ENCODE measurements at places on chromosomes 5 and 9. TPM values are rescaled to one million over a fixed set of nuclear protein-coding genes. Genes with fewer than 3 reads are reported as not detected.
A peak's percentile ranks its signal among the peaks of the same experiment; 100 is the strongest.

The ADAMTS16 gene
- not detected for total RNA-seq

The ROR2 gene
- total RNA-seq, result 6.8 TPM

GRCh38 chr5:165139262-165139661 lies 1633.8 kb downstream of the MAT2B start:
- no peaks in the 10 kb centered on the region for H3K4me1 ChIP-seq
- no peak for DNase-seq
- H3K36me3 ChIP-seq, result no peaks in the 10 kb centered on the region
- H3K27me3 ChIP-seq, result no peaks in the 10 kb centered on the region

- H3K27ac ChIP-seq, result no peak overlapping the region
- H3K27me3 ChIP-seq, result no peaks in the 10 kb centered on the region
- no peak for DNase-seq
- H3K36me3 ChIP-seq, result peaks cover 6% of the 10 kb centered on the region
- no peak overlapping the region for H3K4me3 ChIP-seq
Observed at GRCh38 chr5:72268753-72269410, 51.2 kb downstream of the MRPS27 start.

The PCDHA7 gene
- not detected for total RNA-seq

- no peaks in the 10 kb centered on the region for H3K36me3 ChIP-seq
- H3K27me3 ChIP-seq, result no peaks in the 10 kb centered on the region
- H3K4me3 ChIP-seq, result no peak overlapping the region
- DNase-seq, result no peak
Observed at GRCh38 chr5:148988328-148988727, 74.5 kb downstream of the SH3TC2 start.

The RORB gene
- 0.18 TPM for total RNA-seq

GRCh38 chr5:142938266-142938880 lies 168.2 kb downstream of the ARHGAP26 start:
- H3K4me1 ChIP-seq, result peaks cover 9% of the 10 kb centered on the region
- H3K36me3 ChIP-seq, result peaks cover 7% of the 10 kb centered on the region
- H3K27ac ChIP-seq, result no peak overlapping the region
- H3K4me3 ChIP-seq, result no peak overlapping the region
- no peak for DNase-seq
- H3K27me3 ChIP-seq, result no peaks in the 10 kb centered on the region

The OBP2B gene
- total RNA-seq, result not detected

- H3K27me3 ChIP-seq, result peaks cover 2% of the 10 kb centered on the region
- no peak for DNase-seq
Observed at GRCh38 chr9:91954841-91955471, 4.9 kb upstream of the ROR2 start.

GRCh38 chr5:94442991-94443390 lies 175.4 kb downstream of the KIAA0825 start:
- no peaks in the 10 kb centered on the region for H3K4me1 ChIP-seq
- H3K27ac ChIP-seq, result no peak overlapping the region
- DNase-seq, result no peak
- H3K27me3 ChIP-seq, result no peaks in the 10 kb centered on the region
- H3K4me3 ChIP-seq, result no peak overlapping the region

The PPP1R26 gene
- total RNA-seq, result 8.9 TPM

DNA sequence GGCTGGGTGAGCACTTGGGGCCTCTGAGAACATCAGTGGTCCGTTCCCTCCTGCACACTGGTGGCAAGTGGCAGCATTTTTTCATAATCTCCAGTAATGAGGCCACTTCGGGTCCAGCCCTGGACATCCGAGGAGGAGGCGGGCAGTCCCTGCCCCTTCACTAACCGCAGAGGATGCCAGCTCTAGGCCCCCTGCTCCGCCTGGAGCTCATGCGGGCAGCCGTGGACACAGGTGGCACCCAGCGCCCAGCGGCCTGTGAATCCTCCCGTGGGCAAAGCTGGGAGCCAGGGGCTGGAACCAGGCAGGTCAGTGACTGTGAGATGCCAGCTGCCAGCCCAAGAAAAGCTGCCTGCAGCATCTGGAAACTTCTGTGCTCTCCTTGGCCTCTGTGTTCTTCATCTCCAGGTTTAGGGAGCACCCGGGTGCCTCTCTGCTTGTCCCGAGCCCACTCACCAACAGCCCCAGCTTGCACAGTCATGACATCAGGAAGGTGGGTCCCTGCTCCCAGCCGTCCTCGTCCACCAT lies 92.4 kb downstream of the KCNT1 start:
- H3K27ac ChIP-seq, result no peak overlapping the region
- no peaks in the 10 kb centered on the region for H3K36me3 ChIP-seq
- H3K27me3 ChIP-seq, result peaks cover 7% of the 10 kb centered on the region
- no peak overlapping the region for H3K4me3 ChIP-seq
- no peak for DNase-seq

DNA sequence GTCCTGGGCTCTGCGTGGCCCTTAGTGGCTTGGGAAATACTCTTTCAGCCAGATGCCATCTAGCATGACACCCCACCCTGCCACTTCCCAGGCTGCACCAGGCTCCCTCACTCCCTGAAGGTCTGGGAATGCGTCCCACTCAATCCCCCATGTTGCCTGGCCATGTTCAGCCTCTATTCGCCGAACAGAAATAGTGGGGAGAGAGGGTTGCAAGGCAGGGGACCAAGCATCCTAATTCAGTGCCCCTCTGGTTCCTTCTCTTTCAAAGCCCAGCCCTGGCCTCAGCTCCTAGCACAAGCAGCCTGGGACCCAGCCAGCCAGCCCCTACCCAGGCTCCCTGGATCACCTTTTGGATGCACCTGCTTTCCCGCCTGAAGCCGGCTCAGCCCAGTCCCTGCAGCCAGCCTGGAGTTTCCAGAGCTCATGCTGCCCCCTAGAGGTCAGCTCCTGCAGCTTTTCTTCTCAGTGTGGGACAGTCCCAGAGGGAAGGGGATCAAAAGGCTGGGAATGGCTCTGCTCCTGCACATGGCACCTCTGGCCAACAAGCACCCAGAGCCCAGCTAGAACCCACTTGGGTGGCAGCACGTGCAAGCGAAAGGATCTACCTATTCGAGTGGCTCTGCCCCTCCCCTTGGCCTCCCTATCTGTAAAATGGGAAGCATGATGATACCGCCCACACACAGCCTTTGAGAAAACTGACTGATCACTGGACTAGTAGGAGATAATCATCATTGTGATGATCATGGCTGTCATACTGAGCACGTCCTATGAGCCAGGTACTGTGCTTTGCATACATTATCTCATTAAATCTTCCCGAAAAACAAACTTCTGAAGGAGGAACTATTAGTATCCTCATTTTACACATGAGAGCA lies 48.7 kb upstream of the C5orf58 start:
- no peaks in the 10 kb centered on the region for H3K4me1 ChIP-seq
- no peak overlapping the region for H3K4me3 ChIP-seq
- no peak overlapping the region for H3K27ac ChIP-seq
- no peaks in the 10 kb centered on the region for H3K36me3 ChIP-seq
- no peaks in the 10 kb centered on the region for H3K27me3 ChIP-seq

The PFN3 gene
- total RNA-seq, result not detected

- H3K4me3 ChIP-seq, result no peak overlapping the region
- H3K27ac ChIP-seq, result no peak overlapping the region
- H3K4me1 ChIP-seq, result no peaks in the 10 kb centered on the region
- H3K36me3 ChIP-seq, result no peaks in the 10 kb centered on the region
- H3K27me3 ChIP-seq, result no peaks in the 10 kb centered on the region
Observed at GRCh38 chr5:166369807-166370206, 1921.6 kb upstream of the WWC1 start.

GRCh38 chr5:43367453-43367852 lies 44.7 kb downstream of the CCL28 start:
- H3K36me3 ChIP-seq, result no peaks in the 10 kb centered on the region
- no peak for DNase-seq
- H3K27me3 ChIP-seq, result no peaks in the 10 kb centered on the region
- H3K27ac ChIP-seq, result no peak overlapping the region

The CLIC3 gene
- total RNA-seq, result 6.1 TPM

- no peaks in the 10 kb centered on the region for H3K27me3 ChIP-seq
- peak; percentile 67 for DNase-seq
- H3K27ac ChIP-seq, result peak within 1 kb of the TSS; percentile 44
- no peaks in the 10 kb centered on the region for H3K36me3 ChIP-seq
Observed at GRCh38 chr9:115117999-115118878, at the start of gene TNC. TSS of gene TNC (minus strand) at chr9:115118157. CDS start at chr9:115091018, 27,139 bp downstream.

- no peak overlapping the region for H3K4me3 ChIP-seq
- DNase-seq, result no peak
- H3K4me1 ChIP-seq, result no peaks in the 10 kb centered on the region
- H3K36me3 ChIP-seq, result no peaks in the 10 kb centered on the region
- H3K27ac ChIP-seq, result no peak overlapping the region
Observed at GRCh38 chr5:141715346-141715905, 33.4 kb upstream of the ARAP3 start.

GRCh38 chr5:14614490-14614889 lies 32.9 kb downstream of the OTULINL start:
- H3K27ac ChIP-seq, result no peak overlapping the region
- H3K27me3 ChIP-seq, result no peaks in the 10 kb centered on the region
- H3K36me3 ChIP-seq, result peaks cover 21% of the 10 kb centered on the region
- no peak for DNase-seq
- no peak overlapping the region for H3K4me3 ChIP-seq
- H3K4me1 ChIP-seq, result no peaks in the 10 kb centered on the region

GRCh38 chr5:139698490-139699146 lies 50.5 kb downstream of the CXXC5 start:
- H3K4me3 ChIP-seq, result no peak overlapping the region
- peak; percentile 84 for DNase-seq
- peaks cover 14% of the 10 kb centered on the region for H3K27me3 ChIP-seq
- peaks cover 48% of the 10 kb centered on the region for H3K4me1 ChIP-seq

The PCDHGA3 gene
- total RNA-seq, result 4.4 TPM

- H3K4me3 ChIP-seq, result no peak overlapping the region
- no peak overlapping the region for H3K27ac ChIP-seq
- H3K27me3 ChIP-seq, result no peaks in the 10 kb centered on the region
- DNase-seq, result no peak
Observed at GRCh38 chr9:37676411-37676830, 25.7 kb downstream of the FRMPD1 start.

DNA sequence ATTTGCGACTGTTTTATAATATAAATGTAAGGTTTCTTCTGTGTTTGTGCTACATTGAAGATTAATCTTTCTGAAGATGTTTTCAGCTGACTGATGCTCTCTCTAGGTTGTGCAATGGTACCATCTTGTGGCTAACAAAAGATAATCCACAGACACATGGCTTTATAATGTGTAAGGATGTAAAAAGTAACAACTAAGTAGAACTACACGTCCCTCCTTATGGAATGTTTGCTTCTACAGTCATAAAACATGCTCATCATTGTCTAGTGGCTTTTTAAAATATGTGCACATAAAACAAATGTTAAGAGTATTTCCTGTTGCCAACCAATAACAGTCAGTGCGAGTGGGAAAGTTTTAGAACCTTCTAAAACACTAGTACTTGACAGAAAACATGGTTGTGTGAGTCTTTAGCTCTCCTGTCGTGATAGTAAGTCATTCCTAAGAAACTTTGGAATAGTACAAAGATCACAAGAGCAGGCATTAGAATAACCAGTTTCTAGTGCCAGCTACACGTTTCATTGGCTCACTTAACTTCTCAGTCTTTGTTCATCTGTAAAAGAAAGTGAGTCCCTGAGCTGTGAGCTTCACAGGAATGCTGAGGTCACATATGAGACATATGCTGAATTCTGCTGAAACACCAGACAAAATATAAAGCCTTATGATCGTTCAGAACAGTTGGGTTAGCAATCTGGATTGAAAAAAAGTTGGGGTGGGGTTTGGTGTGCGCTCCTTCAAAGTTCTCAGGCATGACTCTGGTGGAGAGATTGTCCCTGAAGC lies 75.7 kb upstream of the GLIS3 start:
- no peaks in the 10 kb centered on the region for H3K36me3 ChIP-seq
- no peak overlapping the region for H3K27ac ChIP-seq

The IGFBPL1 gene
- total RNA-seq, result not detected

The PCDHGC4 gene
- 2.8 TPM for total RNA-seq

The THBS4 gene
- total RNA-seq, result 0.57 TPM

The RFX3 gene
- total RNA-seq, result 24.2 TPM

DNA sequence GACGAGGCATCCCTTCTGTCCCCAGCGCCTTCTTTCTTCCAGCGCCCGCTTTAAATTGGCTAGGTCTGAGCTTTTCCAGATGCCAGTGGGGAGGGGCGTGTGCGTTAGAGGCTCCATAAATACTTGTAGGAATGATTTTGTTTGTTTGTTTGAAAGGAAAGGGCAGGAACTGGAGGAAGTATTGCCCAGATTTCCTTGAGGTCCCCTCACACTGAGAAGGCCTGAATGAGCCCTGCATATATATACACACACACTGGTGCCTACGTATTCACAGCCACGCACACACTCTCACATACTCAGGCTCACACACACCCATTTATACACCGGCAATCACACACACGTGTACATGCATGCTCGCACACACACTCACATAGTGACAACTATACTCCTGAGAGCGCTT lies 1.0 kb upstream of the SLIT3 start:
- no peaks in the 10 kb centered on the region for H3K36me3 ChIP-seq
- no peaks in the 10 kb centered on the region for H3K4me1 ChIP-seq
- no peak for DNase-seq
- no peak overlapping the region for H3K4me3 ChIP-seq
- no peak overlapping the region for H3K27ac ChIP-seq

- H3K27me3 ChIP-seq, result no peaks in the 10 kb centered on the region
- no peak overlapping the region for H3K27ac ChIP-seq
- H3K4me1 ChIP-seq, result peaks cover 44% of the 10 kb centered on the region
- H3K36me3 ChIP-seq, result no peaks in the 10 kb centered on the region
Observed at GRCh38 chr9:137233143-137233980, 2.7 kb downstream of the SLC34A3 start.

- H3K36me3 ChIP-seq, result no peaks in the 10 kb centered on the region
- H3K27me3 ChIP-seq, result peaks cover 12% of the 10 kb centered on the region
- H3K4me3 ChIP-seq, result no peak overlapping the region
- peak; percentile 50 for DNase-seq
- peak overlapping the region; percentile 75 for H3K27ac ChIP-seq
Observed at GRCh38 chr9:114315723-114316363, 7.1 kb upstream of the ORM1 start.

The CARTPT gene
- total RNA-seq, result not detected

The PCDHGB4 gene
- 2.3 TPM for total RNA-seq

The CDO1 gene
- total RNA-seq, result 1.4 TPM

The PDE6A gene
- total RNA-seq, result not detected

DNA sequence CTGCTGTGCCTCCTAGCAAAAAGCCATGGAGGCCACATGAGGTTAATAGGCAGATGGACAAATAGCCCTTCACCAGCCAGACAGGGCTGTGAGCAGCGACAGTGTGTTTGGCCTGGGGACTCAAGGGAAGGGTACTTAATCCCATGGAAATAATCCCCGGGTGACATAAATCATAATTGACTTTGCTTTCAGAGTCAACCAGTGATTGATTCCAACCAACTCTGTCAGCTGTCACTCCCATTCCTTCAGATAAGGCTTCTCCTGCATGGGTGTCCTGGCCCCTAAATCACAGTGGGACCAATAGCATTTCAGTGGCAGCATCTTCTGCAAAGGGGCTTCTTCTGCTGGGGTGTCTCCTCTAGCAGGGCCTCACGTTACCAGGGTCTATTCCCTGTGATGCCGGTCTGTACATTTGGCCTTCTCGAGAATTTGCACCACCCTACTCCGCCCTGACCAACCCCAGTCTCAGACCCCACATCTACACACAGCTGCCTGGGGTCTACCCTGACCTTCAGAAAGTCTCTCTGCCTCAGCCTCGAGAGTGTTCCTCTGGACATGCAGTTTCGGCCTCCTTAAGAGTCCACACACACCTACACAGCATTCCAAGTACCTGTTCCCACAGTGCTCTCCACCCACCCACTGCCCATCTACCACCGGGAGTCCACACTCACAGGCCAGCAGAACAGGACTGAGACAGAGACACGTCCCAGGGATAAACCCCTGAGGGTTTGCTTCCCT lies 3.7 kb downstream of the CLTB start:
- H3K4me1 ChIP-seq, result peaks cover 25% of the 10 kb centered on the region
- H3K27ac ChIP-seq, result no peak overlapping the region
- peaks cover 28% of the 10 kb centered on the region for H3K36me3 ChIP-seq
- no peak overlapping the region for H3K4me3 ChIP-seq
- H3K27me3 ChIP-seq, result no peaks in the 10 kb centered on the region

All from spleen (tissue), 13 donors.